ENCODE measurements at places on chromosomes 5 and 9. TPM values are rescaled to one million over a fixed set of nuclear protein-coding genes. Genes with fewer than 3 reads are reported as not detected.

SEMA4D gene
- 40.7 TPM for polyA plus RNA-seq

AGXT2 gene
- 60.4 TPM for polyA plus RNA-seq

C5orf52 gene
- polyA plus RNA-seq = not detected

DBH gene
- 0.62 TPM for polyA plus RNA-seq

MYMK gene
- not detected for polyA plus RNA-seq

C5orf58 gene
- 0.11 TPM for polyA plus RNA-seq

F12 gene
- polyA plus RNA-seq = 3.5 TPM

TLX3 gene
- polyA plus RNA-seq = not detected

MVB12B gene
- 17.4 TPM for polyA plus RNA-seq

NMUR2 gene
- 0.19 TPM for polyA plus RNA-seq

ERAP2 gene
- polyA plus RNA-seq = 11.3 TPM

TRIM23 gene
- 26.1 TPM for polyA plus RNA-seq

CA9 gene
- polyA plus RNA-seq = 0.31 TPM

OR13C5 gene
- not detected for polyA plus RNA-seq

MAMDC2 gene
- 7.0 TPM for polyA plus RNA-seq

STPG3 gene
- 1.1 TPM for polyA plus RNA-seq

DNAH5 gene
- 2.5 TPM for polyA plus RNA-seq

IFNA6 gene
- not detected for polyA plus RNA-seq

IL5 gene
- not detected for polyA plus RNA-seq

LCNL1 gene
- polyA plus RNA-seq = 0.12 TPM

TNC gene
- polyA plus RNA-seq = 421 TPM

SLCO6A1 gene
- not detected for polyA plus RNA-seq

FOXD4L5 gene
- 0.23 TPM for polyA plus RNA-seq

ADAMTS6 gene
- polyA plus RNA-seq = 2.1 TPM

COL23A1 gene
- polyA plus RNA-seq = 4.9 TPM

FUT7 gene
- polyA plus RNA-seq = not detected

SHLD3 gene
- 5.3 TPM for polyA plus RNA-seq

IFNA2 gene
- polyA plus RNA-seq = not detected

GLRX gene
- 71.0 TPM for polyA plus RNA-seq

Measured in right renal cortex interstitium (tissue), 3 donors.